Transverse colon (tissue), 4 donors: ENCODE measurements at places on chromosomes 7 and 10. TPM values are rescaled to one million over a fixed set of nuclear protein-coding genes. Genes with fewer than 3 reads are reported as not detected.

DNA sequence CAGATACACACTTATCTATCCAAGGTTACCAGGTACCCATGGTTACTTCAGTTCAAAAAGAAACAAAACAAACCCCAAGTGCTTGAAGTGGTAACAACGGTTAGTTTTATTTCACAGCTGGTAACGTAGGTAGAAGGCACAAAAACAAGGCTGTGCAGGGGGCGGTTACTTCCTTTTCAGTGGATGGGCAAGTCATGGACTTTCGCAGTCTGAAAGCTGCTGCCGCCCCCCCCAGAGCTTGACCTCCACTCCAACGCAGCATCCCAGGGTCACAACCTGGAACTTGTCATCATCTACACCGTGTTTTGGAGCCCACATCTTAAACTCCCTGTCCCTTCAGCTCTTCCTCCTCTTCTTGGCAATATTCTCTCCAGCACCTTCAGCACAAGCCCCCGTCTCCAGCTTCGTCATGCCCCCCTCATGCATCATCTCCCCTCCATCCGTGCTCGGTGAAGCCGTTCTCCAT lies 181.2 kb upstream of the ITGB1 start:
- H3K4me3 ChIP-seq = no peak overlapping the region
- no peaks in the 10 kb centered on the region for H3K27me3 ChIP-seq
- no peak for DNase-seq

DNA sequence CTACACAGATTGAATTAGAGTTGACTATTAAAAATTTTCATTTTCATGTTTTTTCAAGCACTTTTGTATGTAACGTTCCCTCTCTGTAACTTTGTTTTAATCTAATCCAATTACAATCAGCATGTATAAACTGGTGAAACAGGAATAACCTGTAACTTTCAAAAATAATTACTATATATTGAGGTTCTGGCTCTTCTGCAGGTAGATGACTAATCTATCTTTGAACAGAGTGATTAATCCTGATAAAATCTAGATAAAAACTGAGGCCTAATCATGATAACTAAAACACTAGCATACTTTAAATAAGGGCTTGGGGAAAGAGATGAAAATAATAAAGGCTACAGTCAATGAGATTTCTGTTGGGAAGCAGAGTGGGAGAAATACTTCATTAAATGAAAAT lies 101.6 kb upstream of the KCND2 start:
- H3K36me3 ChIP-seq = no peaks in the 10 kb centered on the region
- no peak for DNase-seq
- no peak overlapping the region for H3K4me3 ChIP-seq

CLRN3 gene
- 50.5 TPM for total RNA-seq

DNA sequence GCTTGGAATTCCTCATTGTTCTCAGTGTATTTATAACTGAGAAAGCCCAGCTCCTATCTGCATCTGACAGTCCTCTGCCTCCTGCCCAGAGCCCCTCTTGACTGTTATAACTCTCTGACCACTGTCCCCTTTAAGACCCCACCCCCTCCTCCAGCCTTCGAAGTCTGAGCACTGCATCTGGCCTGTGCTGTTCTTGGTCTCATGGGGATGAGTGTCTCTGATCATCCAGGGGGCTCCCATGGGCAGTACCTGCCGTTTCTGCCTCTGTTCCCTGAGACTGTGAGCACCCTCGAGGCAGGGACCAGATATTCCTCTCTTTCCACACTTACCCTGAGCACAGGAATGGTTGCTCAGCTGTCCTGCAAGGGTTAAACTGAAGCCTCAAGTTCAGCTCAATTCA lies 7.7 kb downstream of the GHRHR start:
- no peaks in the 10 kb centered on the region for H3K27me3 ChIP-seq
- H3K36me3 ChIP-seq = no peaks in the 10 kb centered on the region
- DNase-seq = no peak

DNA sequence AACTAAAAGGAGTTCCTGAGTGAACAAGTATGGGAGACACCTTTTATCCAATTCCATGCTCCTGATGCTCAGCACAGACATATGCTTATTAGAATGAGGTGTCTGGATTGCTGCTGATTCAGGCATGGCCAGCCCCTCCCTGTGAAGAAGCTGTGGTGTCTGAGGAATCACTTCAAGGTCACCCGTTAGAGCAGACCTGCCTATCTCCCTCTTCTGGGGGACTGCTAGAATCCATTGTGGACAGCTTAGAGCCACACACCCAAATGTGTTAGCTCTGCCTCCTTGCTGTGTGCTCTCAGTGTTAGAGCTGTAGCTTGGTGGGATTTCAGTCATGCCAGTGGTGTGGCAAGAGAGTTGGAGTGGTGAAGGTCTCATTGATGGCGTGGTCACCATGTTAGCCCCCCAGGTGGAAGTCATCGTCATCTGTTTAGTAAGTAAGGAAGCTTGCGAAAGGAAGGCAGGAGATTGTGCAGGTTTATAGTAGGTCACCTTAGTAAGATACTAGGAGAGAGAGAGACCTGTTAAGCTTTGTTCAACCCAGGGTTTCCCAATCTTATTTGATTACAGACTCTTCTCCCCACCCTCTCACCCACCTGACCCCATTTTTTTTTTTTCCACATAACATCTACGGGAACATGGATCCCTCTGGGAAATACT lies 12.8 kb downstream of the PRXL2A start:
- DNase-seq = no peak
- H3K36me3 ChIP-seq = peaks cover 11% of the 10 kb centered on the region
- no peak overlapping the region for H3K27ac ChIP-seq
- no peak overlapping the region for H3K4me3 ChIP-seq
- peaks cover 4% of the 10 kb centered on the region for H3K4me1 ChIP-seq
- H3K27me3 ChIP-seq = no peaks in the 10 kb centered on the region

DNA sequence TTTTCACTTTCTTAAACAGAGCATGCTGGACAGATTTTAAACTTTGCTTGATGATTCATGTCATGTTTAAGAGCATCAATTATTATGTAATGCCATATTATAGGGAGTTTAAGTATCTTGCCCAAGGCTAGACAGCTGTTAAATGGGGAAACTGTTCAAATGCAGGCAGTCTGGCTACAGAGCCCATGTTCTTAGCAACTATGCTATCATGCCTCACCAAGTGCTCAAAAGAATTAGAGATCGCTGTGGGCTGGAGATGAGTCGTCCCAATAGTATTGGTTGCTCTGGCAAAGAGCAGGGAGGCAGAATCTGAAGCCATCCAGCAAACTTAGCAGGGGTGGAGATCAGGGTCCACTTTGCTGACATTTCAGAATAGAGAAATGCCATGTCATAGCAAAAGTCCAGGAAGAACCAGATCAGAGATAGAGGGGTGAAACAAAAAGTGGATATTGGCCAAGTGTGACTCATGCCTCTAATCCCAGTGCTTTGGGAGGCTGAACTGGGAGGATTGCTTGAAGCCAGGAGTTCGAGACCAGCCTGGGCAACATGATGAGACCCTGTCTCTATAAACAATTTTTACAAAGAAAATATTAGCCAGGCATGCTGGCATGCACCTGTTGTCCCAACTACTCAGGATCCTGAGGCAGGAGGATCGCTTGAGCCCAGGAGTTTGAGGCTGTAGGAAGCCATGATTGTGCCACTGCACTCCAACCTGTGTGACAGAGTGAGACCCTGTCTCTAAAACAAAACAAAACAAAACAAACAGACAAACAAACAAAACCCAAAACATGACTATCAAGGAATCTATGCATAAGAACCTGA lies 57.8 kb downstream of the BAMBI start:
- no peaks in the 10 kb centered on the region for H3K36me3 ChIP-seq
- no peaks in the 10 kb centered on the region for H3K27me3 ChIP-seq
- no peak overlapping the region for H3K4me3 ChIP-seq

DNA sequence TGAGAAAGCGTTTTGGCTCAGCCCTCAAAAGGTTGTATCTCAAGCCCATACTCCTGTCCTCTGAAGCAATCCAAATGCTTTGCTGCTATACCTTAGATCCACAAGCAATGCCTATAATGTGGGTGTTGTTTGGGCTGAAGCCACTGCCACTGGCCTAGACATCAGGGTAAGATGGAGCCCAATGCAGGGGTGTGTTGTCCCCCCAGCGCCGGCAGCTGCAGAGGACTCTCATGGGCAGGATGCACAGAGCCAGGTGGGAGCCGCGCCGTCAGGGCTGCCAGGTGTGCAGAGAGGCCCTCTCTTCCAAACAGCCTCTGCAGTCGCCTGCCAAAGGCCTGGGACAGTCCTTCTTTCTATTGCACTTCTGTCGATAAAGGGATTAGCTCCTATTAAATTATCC lies 205.2 kb upstream of the SHH start:
- no peak for DNase-seq
- no peaks in the 10 kb centered on the region for H3K36me3 ChIP-seq
- H3K4me1 ChIP-seq = no peaks in the 10 kb centered on the region
- H3K4me3 ChIP-seq = no peak overlapping the region
